Skin of body (tissue), 3 donors: ENCODE measurements at places on chromosomes 12 and 14.
A peak's percentile ranks its signal among the peaks of the same experiment; 100 is the strongest.

- no peak for DNase-seq
These were observed 1.1 kb downstream of the KMT5A start for GRCh38 chr12:123384994-123385376.

DNA sequence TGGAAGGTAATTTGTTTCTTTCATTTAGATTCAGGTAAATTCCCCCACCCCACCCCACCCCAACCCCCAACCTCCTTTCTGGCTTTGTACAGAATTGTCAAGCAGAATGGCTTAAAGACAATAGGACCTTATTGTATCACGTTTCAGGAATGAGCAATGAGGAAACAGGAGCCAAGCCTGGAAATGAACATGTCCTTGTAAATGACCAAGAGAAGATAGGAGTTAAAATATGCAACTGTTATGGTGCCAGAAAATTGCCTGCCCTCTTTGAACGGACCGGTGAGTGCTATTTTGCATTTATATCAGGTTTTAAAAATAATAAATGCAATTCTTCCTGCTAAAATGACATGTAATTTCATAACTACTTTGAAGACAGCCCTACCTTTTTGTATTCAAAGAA is 141.6 kb upstream of the PELI2 start:
- no peak for DNase-seq

DNA sequence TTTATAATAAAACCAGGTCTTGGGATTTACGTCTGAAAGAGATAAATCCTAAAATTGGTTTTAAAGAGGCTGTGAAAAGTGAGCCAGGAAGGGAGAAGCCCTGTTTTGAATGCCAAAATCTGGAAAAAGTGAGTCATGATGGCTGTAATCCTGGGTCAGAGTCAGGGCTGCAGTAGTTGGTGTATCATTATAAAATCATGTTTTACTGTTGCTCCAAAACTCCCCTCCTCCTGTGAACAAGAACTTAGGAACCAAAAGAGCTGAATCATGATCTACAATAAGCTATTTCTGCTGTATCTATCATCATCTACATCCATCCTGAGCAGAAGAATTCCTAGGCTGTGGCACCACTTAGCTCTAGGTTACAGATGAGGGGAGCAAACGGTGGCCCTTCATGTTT is 79.3 kb downstream of the LMO3 start:
- no peak for DNase-seq

DNA sequence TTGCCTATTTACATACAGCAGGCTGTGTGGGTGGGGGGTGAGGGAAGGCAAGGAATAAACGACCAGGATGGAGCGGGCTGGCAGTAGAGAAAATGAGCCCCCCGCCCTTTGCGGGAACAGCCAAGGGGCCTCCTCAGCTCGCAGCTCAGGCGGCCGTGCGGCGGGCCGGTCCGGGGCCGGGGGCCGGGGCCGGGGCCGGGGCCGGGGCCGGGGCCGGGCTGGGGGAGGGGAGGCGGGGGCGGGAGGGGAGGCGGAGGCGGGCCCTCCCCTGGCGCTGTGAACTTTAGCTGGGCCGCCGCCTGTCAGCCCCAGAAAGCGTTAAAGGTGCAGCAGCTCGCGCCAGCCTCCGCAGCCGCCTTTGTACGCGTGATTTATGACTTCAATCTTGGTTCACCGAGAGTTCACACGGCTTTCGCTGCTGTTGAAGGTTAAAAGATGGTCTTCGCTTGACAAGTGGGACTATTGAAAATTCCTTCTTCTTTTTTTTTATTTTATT is 28.8 kb downstream of the HOXC4 start:
- no peak for DNase-seq

- no peak for DNase-seq
These were observed 38.9 kb upstream of the BDKRB2 start for GRCh38 chr14:96165493-96166436.

DNA sequence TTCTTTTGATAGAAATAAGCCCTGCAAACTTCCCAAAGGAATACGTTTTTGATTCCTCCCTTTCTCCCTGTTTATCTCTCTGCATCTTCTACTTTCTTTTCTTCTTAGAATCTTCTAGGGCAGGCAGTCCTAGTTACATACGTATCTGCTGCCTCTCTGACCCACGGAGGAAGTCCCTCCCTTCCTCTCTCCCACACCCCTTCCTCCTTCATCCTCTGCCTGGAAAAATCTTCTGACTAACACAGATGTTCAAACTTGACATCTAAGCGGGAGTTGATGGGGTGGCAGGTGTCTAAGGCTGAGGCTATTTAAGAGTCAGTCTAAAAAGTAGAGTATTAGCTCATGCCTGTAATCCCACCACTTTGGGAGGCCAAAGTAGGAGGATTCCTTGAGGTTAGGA is 88.6 kb downstream of the MAP1LC3B2 start:
- no peak for DNase-seq

DNA sequence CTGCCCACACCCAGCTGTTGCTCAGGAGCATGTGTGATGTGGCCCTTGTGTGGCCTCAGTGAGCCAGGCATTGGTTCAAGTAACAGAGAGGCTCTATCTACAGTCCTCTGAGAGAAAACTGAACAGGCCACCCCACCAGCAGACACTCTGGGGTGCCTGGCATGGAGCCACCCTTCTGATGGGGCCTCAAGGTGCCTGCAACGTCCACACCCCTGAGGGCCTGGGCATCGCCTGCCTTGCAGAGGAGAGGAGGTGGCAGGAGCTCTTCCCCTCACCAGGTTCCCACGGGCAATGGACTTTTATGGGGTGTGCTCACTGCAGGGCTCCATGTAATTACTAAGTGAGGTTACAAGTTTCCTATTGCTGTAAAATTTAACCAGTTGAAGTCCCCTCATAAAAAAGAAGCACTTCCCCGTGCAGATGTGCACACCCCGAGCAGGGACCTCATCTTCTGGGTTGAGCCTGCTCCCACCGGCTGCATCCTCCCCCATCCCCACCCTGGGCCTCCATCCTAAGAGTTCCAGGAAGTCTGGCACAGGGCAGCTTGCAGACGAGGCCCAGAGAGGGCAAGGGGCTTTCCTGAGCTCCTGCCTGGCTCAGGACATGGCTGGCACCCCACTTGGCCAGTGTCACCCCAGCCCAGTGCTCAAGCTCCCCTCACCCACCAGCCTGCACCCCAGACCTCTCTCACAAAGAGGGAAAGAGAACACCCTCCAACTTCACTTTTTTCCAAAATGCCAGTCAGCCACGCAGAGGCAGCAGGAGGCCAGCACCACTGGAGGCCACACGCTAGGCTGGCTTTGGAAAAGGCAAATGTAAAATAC is 270.4 kb upstream of the RTL1 start:
- no peak for DNase-seq

DNA sequence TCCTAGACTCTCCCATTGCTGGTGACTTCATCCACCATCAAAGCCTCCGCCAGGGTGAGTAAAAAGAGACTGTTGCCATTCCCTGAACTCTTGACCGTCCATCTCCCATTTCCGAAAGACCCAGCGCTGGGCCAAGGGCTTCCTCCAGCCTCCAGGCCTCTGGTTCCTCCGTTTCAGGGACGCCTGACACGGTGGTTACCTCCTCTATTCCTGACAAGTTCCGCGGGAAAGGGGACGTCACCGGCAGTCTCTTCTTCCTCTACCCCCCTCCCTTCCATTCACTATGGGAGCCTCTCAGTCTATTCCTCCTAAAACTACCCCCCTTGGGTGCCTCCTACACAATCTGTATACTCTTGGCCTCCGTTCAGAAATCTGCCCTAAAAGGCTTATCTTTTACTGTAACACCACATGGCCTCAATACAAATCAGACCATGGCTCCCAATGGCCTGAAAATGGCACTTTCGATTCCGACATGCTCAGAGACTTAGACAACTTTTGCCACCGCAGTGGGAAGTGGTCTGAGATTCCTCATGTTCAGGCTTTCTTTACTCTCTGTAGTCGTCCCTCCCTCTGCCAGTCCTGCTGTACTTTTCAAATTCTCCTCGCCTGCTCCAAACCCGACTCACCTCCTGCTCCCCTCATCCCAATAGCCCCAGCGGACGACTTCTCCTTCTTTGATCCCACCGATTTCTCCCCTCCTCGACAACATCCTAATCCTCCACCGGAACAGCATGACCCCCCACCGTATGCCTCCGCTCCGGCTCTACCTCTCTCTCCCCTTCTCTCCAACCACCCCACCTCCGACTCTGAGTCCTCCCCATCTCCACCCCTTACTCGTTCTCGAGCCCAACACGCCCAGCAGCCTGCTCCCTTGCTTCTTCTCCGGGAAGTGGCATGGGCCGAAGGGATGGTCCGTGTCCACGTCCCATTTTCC is 70.4 kb downstream of the MOK start:
- no peak for DNase-seq

DNA sequence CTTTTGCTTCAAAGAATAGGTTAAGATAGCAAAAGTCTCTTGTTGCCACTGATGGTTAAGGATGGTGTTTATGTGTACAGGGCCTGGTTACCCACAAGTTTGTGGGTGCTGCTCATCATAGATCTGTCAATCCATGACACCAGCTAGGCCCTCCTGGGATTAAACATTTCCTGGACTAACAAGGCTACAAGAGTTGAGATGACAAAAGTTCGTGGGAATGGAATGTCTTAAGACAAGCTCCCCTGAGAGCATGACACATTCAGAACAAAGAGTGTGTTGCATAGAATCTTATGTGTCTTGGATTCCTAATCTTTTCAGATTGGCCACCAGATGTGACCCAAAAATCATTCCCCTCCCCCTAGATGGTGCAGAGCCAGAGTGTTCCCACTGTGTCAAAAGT is 592.5 kb upstream of the USP15 start:
- DNase-seq: no peak

GRCh38 chr12:125406131-125406530 is 340.9 kb downstream of the AACS start:
- no peak for DNase-seq

- DNase-seq: no peak
These were observed 131.9 kb upstream of the CLEC14A start for GRCh38 chr14:38387821-38388220.

GRCh38 chr14:56172571-56172971 is 54.4 kb downstream of the PELI2 start:
- peak; percentile 11 for DNase-seq

GRCh38 chr14:106141242-106142220 is 615.1 kb downstream of the TMEM121 start:
- DNase-seq: no peak

DNA sequence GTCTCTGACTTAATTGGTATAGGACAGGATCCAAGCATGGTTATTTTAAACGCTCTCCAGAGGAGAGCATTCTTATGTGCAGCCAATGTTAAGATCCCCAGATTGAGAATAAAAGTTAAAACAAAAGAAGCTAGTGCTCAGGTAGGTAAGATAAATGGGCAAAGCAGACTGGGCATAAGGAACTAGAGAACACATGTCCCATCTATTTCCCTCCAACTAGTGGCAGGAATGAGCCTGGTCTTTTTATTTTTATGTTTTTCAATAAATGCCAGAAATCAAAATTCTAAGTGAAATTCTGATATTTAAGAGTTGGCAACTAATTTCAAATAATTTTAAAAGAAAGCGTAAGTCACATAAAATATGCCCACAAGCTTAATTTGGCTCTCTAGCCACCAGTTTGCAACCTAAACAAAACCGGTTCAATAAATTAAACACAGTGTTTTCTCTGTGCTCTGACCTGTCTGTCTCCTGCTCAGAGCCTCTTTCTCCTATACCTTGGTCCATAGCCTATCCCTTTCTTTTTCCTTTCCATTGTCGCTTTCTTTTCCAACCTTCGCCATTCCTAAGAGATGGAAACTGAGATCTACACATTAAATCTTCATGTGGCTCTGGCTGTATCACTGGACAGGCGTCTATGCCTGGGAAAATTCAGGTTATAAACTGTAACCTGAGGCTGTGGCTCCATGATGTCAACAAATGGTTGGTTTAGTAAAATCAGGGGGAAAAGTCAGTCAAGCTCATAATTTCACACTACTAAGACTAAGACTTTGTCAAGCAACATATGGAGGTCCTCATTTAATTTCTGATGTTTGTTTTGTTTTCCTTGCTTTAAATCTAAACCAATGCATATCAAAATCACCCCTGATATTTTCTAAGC is 5.5 kb downstream of the SLC38A1 start:
- no peak for DNase-seq

DNA sequence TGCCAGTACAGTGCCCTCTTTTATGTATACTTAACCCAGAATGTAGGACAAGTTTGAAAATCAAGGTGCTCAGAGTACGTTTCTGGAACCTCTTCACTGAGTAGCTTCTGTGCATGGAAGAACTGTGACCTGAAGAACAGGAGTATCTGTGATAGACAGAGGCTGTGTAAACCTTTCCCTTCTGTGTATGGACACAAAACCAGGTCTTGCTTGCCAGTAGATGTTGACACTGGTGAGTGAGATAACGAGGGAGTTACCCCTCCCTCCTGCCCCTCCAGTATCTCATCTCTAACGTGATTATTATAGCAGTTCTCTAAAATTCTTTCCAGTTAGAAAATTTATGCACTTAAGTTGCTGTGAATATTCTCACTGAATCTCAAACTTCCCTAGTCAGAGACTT is 170.8 kb downstream of the RPL10L start:
- DNase-seq: no peak

- no peak for DNase-seq
These were observed 311.1 kb downstream of the TMEM121 start for GRCh38 chr14:105837349-105838063.

DNA sequence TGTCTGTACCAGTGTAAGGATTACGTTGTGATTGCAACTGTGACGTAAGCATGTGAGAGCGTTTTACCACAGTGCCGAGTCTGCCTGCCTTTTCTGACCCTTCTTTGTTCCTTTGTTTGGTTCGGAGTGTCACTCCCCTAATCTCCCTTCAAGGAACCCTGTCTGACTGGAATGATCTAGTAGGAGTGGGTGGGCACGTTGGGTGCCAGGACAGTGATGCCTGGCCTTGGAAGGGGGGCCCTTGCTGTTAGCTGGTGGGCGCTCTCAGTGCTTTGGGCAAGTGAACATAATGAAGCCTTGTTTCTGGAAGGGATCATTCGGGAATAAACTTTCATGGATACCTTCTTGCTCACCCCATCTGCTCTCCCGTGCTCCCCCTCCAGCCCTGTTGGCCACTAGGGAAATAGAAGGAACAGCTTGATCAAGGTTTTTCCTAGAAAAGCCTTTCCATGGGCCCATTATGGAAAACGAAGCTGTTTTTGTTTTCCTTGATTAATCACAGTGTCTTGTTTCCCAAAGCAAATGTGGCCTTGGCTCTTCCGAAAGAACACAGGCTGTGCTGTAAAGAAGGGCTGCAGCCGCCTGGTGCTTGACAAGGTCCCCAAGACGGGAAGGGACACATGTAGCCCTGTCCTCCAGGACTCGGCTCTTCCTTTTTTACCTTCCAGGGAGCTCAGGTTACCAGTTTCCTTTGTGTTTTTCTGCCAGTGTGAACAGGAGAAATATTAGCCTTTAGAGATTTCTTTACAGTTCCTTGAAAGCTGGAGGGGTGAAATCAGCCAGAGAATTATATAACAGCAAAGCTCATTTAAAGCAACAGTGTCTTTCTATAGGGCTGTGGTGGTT is 215.5 kb downstream of the CRADD start:
- peak; percentile 66 for DNase-seq

DNA sequence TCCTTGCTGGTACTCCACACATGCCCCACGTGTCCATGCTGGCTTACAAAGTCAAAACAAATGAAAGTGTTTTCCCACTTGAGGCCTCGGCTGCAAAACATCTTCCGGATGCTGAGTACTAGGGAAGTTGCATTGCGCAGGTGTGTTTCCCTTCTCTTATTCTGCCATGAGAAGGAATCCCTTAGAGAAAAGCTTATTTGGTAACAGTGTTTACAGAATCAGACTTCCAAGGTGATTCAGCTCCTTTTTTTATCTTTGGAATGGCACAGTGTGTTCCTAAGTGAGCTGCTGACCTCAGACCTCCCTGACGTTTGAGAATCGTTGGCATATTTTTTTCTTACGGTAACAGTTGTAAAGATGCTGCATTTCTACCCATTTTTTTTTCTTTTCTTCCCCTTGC is 211.3 kb downstream of the ESR2 start:
- DNase-seq: no peak

GRCh38 chr12:130026608-130027176 is 122.9 kb upstream of the TMEM132D start:
- no peak for DNase-seq

GRCh38 chr12:127770118-127770517 is 496.9 kb upstream of the TMEM132C start:
- no peak for DNase-seq
